T-helper 17 cell (primary cell): ENCODE measurements at places on chromosomes 2 and 18.

DNA sequence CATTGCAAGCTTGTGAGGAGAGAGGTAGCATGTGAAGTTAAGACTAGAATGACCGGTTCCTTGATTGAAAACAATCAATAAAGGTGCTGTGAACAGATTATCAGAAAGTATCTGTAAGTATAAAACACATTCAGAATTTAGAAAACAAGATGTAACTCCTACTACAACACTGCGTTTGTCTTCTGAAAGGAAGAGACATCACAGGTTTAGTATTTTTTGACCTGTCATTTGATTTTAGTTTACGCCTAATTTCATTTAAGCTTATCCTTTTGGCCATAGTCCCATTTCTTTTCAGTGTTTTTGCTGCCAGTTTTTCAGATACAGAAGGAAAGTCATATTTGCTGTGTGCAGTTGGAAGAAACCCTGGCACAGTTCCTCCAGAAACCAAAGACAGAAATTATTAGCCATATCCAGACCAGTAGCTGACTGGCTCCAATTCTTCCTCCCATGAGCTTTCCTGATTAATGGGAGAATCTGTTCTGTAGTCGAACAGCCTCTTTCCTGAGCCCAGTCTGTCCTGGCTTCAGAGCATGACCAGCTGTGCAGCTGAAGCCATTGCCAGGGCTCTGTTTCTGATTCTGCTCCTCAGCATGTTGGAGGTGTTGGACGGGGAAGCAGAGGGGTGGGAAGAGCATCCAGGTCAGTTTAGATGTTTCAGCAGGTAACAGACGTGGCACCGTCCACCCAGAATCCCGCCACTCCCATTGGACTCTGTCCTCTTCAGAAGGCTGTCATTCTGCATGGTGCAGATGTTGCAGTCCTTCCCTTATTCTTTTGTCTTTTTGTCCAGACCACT lies 61.0 kb downstream of the CRIM1 start:
- no peak overlapping the region for H3K27ac ChIP-seq
- no peak overlapping the region for H3K4me3 ChIP-seq
- peaks cover 8% of the 10 kb centered on the region for H3K4me1 ChIP-seq
- peaks cover 14% of the 10 kb centered on the region for H3K27me3 ChIP-seq
- H3K36me3 ChIP-seq, result peaks cover 2% of the 10 kb centered on the region
- DNase-seq, result no peak

DNA sequence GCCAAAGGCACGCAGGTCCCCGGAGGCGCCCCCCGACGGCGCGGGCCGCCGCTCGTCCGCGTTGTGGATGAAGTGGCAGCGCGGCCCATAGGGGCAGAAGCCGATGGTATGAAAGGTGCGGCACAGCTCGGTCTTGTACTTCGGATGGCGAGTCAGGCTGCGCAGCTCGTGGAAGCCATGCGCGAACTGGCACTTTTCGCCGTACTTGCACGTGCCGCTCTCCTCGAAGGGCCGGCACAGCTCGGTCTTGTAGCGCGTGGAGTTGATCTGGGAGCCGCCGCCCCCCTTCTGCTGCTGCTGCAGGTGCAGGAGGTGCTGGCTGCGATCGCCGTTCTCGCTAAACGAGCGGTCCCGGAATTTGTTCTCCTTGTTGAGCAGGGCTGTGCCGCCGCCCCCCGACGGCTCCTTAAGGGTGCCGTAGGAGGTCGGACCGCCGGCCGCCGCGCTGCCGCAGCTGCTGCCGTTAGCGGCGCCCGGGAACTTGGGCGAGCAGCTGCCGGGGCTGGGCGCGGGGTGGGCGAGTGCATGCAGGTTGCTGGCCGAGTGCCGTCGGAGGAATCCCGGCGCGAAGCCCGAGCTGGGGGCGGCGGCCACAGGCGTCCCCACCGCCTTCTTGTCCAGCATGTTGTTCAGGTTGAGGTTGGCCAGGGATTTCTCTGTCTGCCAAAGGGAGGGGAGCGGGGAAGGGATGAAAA lies 1.2 kb downstream of the ZFP36L2 start:
- H3K4me3 ChIP-seq, result peak overlapping the region; percentile 90
- H3K36me3 ChIP-seq, result peaks cover 8% of the 10 kb centered on the region
- peak overlapping the region; percentile 93 for H3K27ac ChIP-seq
- H3K4me1 ChIP-seq, result peaks cover 38% of the 10 kb centered on the region
- peak; percentile 39 for DNase-seq

DNA sequence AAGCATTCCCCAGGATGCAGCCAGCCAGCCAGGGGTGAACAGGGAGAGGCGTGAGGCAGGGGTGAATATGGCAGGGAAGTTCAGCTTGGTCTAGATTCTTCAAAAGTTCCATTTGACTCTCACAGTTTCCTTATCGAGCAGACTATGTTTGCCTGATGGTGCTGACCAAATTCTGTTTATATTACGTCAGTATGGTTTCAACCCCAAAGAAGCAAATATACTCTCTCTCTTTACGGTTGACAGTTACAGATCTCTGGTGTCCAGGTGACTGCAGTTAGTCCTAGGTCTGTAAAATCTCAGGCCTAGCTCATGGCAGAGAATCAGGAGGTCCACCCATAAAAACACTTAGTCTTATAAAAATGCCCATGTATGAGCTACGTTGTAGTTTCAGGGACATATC lies 38.3 kb upstream of the DNMT3A start:
- no peaks in the 10 kb centered on the region for H3K27me3 ChIP-seq
- peaks cover 2% of the 10 kb centered on the region for H3K36me3 ChIP-seq
- H3K27ac ChIP-seq, result peak overlapping the region; percentile 74
- no peak for DNase-seq
- no peak overlapping the region for H3K4me3 ChIP-seq

DNA sequence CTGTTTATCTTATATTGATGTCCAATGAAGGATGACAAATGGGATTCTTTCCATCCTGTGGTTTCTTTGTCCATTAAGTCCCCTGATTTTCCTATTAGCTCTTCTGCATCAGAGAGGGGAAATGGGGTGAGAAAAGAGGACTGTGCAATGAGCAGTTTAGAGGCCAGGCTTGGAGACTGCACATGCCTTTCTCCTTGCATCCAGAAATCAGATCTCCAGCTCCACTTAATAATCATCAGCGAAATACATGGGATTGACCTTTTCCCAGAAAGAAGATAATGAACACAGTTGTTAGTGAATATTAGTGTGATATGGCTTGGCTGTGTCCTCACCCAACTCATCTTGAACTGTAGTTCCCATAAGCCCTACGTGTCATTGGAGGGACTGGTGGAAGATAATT lies 697.4 kb downstream of the CBLN2 start:
- no peaks in the 10 kb centered on the region for H3K36me3 ChIP-seq
- no peak for DNase-seq
- H3K27ac ChIP-seq, result no peak overlapping the region
- H3K27me3 ChIP-seq, result no peaks in the 10 kb centered on the region
- H3K4me1 ChIP-seq, result no peaks in the 10 kb centered on the region

GRCh38 chr2:3482363-3482821 lies 36.9 kb downstream of the ADI1 start:
- H3K36me3 ChIP-seq, result no peaks in the 10 kb centered on the region
- no peak overlapping the region for H3K27ac ChIP-seq
- peaks cover 4% of the 10 kb centered on the region for H3K4me1 ChIP-seq

GRCh38 chr2:119158563-119159347 lies at the start of gene C1QL2:
Gene C1QL2, minus strand, starts transcription at chr2:119158751. Its CDS starts 482 bp downstream, at chr2:119158269.
- peaks cover 3% of the 10 kb centered on the region for H3K4me1 ChIP-seq
- H3K27ac ChIP-seq, result no peak within 1 kb of the TSS
- H3K27me3 ChIP-seq, result peaks cover 42% of the 10 kb centered on the region
- no peak for DNase-seq

DNA sequence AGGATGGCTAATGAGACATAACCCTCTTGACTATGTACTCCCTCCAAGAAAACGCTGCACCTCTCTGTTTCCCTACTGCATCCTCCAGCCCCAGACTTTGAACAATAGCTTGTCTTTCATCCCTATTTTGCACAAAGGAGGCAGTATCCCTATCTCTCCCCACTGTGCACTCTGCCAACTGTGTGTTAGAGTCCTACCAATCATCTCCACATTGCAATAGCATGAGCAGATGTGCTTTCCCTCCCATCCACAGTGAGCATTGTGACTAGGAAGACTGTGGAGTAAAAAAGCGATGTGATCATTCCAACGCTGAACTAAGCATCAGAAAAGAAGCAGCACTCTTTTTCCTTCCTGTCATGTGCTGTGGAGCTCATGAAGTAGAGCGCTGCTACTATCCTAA lies 206.3 kb upstream of the GULP1 start:
- H3K4me3 ChIP-seq, result no peak overlapping the region
- H3K27me3 ChIP-seq, result no peaks in the 10 kb centered on the region
- DNase-seq, result no peak
- no peak overlapping the region for H3K27ac ChIP-seq
- no peaks in the 10 kb centered on the region for H3K36me3 ChIP-seq
- no peaks in the 10 kb centered on the region for H3K4me1 ChIP-seq

DNA sequence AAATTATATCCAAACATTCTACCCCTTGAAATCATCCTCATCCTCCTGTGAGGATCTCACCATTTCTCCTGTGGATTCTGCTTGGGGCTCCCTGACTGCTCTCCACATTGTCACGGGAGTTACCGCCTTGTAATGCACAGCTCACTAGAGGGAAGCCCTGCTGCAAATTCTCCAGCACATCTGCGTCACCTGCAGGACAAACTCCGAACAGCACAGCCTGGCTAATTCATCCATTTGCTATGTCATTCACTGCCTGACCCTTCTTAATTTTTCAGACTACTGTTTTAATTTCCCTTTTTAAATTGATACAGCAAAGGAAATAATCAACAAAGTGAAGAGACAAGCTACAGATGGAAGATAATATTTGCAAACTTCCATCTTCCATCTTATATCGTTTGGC lies 627.4 kb downstream of the FBXO15 start:
- H3K4me3 ChIP-seq, result no peak overlapping the region
- no peaks in the 10 kb centered on the region for H3K27me3 ChIP-seq
- no peaks in the 10 kb centered on the region for H3K4me1 ChIP-seq
- no peak overlapping the region for H3K27ac ChIP-seq
- no peaks in the 10 kb centered on the region for H3K36me3 ChIP-seq

DNA sequence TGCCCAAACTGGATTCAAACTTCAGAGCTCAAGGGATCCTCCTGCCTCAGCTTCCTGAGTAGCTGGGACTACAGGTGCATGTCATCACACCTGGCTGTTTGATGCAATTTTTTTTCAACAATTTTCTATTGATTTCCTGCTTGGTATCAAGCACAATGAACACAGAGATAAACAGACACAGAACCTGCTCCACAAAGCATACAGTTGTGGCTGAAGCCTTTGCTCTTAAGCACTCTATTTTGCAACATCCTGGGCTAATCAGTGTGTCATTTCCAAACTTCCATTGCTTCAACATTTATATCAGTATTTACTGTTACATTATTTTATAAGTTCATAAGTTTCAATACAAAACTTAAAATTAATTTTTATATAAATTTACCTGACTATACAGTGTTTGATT lies 79.4 kb downstream of the NEB start:
- H3K27me3 ChIP-seq, result peaks cover 5% of the 10 kb centered on the region
- no peak overlapping the region for H3K4me3 ChIP-seq
- no peak for DNase-seq
- H3K27ac ChIP-seq, result no peak overlapping the region

- no peaks in the 10 kb centered on the region for H3K4me1 ChIP-seq
- H3K4me3 ChIP-seq, result no peak overlapping the region
- H3K27ac ChIP-seq, result no peak overlapping the region
- H3K36me3 ChIP-seq, result no peaks in the 10 kb centered on the region
- DNase-seq, result no peak
Measured at GRCh38 chr2:150627526-150627925, 140.1 kb upstream of the RND3 start.

DNA sequence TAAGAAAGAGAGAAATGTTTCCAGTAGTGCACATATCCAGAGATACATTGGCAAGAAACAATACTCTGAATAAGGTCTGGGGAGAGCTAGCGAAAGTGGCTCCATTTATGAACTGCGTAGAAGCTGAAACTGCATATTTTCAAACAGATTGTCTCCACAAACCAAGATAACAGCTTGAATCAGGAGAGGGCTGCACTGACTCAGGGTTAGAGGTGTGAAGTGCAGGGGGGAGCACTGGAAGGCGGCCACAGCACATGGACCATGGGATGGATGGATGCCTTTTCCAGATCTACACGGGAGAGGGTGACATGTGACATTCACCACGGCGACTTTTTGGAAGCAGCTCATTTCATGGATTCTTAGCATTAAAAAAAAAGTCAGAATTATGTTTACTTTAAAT lies 729.4 kb downstream of the RNF144A start:
- DNase-seq, result no peak
- peaks cover 13% of the 10 kb centered on the region for H3K4me1 ChIP-seq
- H3K27ac ChIP-seq, result no peak overlapping the region
- no peaks in the 10 kb centered on the region for H3K27me3 ChIP-seq
- no peak overlapping the region for H3K4me3 ChIP-seq

DNA sequence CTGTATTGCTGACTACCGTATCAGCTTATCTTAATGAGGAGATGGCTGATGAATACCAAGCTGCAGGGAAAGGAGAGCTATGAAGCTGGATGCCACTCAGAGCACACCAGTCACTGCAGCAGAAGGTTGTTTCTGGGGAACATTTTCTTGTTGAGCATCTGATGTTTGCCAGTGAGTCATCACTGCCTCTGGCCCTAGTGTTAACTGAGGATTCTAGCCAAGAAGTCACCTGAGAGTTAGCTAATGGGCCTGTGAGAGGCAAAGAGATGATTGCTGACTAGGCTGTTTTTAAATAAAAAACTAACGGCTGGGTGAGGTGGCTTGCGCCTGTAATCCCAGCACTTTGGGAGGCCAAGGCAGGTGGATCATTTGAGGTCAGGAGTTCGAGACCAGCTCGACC lies 37.9 kb downstream of the CCDC150 start:
- no peak overlapping the region for H3K4me3 ChIP-seq
- DNase-seq, result no peak
- H3K27me3 ChIP-seq, result peaks cover 5% of the 10 kb centered on the region

DNA sequence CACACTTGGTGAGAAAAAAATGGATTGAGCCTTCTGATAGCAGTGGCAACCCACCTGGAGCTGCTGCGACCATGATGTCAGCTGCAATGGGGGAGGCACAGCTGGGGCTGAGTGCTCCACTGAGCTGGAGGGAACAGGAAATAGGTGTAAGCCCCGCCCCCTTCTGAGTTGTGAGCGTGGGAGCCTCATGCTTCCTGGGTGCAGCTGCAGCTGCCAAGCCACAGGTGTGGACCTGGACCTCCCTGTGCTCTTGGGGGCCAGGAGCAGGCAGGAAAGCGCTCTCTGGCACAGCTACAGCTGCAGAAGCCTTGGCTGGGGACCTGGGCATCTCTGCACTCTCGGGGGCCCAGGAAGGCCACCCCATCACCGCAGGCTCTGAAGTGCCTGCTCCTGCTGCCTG lies 970.6 kb downstream of the DCDC2C start:
- no peaks in the 10 kb centered on the region for H3K36me3 ChIP-seq
- H3K27ac ChIP-seq, result no peak overlapping the region
- peaks cover 3% of the 10 kb centered on the region for H3K4me1 ChIP-seq
- DNase-seq, result no peak
- H3K27me3 ChIP-seq, result no peaks in the 10 kb centered on the region
